ENCODE measurements at places on chromosomes 3 and 15.

DNA sequence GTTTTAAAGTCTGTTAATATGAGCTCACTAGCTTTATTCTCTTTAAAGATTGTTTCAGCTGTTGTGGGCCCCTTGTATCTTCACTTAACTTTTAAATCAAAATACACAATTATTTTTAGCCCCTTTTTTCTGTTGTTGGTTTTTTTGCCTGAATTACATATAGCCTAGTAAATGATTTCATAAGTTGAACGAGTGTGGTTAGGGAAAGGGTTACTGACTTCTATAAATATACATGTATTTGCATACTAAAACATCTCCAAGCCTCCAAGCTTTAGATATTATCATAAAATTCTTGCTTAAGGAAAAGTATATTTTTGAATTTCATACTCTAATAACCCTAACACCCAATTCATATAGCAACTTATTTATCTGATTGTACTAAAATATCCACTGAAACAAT is 73.2 kb upstream of the ARL6 start:
- no peak for DNase-seq

DNA sequence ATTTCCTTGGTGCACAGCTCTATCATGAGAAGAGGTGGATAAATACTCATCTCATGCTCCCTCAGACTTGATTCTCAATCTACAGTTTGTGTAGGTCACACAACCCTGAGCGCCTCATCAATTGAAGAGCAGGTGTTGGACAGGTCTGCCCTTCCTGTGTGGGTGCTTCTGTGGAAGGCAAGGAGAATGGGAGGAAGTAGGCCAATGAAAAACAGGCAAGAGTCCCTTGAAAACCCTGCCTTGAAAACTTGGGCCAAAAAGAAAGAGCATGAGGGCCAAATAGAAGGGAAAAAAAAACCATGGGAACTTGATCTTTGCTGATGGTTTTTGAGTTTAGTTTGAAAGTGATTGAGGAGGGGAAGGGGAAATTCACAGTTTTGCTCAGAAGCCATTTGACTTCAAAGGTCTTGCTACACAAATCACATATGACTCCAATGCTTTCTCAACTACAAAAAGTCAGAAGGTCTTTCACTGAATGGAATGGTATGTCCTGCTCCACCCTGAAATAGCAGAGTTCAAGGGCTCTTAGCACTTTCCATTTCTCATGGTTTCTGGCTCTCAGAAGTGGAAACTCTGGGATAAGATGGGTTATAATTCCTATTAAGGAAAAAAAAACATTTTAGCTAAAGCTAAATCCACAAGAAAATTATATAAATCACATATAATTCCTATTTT is 37.2 kb upstream of the TM4SF1 start:
- DNase-seq: no peak

GRCh38 chr3:147002721-147003120 is 397.6 kb upstream of the PLSCR5 start:
- no peak for DNase-seq

- DNase-seq: no peak
These were observed 235.0 kb downstream of the ULK4 start for GRCh38 chr3:41726891-41727290.

- no peak for DNase-seq
These were observed 18.5 kb downstream of the KBTBD8 start for GRCh38 chr3:67016522-67017080.

- peak; percentile 50 for DNase-seq
These were observed 106.5 kb upstream of the SLC4A7 start for GRCh38 chr3:27590437-27591298.

DNA sequence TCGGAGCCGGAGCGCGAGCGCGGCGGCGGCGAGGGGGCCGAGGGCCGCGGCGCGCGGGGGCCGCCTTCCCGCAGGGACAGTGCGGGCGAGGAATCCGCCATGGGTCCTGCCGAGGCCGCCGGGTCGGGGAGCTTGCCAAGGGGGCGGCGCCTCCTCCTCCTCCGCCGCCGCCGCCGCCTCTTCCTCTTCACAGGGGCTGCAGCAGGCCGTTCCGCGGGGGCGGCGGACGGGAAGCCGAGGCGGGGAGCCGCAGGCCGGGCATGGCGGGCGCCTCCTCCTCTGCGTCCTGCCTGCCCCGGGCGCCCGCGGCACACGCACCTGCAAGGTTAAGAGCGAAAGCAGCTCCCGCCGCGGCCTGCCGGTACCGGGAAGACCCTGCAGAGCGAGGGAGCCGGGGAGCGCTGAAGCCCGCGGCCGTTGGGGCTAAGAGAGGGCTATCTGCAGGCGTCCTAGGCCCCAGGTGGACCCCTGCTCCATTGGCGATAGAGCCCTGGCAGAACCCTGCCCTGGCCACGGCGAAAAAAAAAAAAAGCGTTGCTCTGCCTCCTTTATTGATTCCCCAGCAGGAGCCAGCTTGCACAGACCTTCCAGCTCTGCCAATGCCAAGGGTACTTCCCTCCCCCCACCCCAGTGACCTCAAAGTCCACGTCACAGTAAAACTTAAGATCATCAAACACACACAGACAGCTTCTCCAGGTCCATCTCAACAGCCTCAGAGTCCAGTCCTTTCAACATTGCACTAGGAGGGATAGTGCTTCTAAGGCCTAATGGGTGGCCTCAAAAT is at the start of gene LYSMD2:
TSS of gene LYSMD2 (minus strand) at position 134 of the 784 bp plus-strand sequence. CDS start at position 101, 33 bp downstream.
- DNase-seq: peak; percentile 77

DNA sequence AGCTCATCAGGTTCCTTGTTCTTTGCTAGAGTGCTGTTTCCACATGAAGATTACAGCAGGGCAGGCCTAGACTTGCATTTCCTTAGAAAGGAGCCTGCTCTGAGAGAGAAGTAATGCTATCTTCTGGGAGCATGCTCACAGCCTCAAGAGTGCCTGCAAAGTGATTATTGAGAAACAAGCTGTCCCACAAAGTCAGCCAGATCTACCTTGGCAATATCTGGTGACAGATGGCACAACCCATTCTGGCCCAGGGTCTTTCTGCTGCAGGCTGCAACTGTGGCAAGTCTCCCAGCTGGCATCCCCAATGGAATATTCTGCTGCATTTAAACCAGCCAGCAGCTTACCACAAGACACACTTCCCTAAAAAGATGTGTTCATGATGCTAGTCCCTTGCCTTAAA is 29.3 kb downstream of the MTMR10 start:
- DNase-seq: peak; percentile 32

GRCh38 chr15:81297147-81297572 is 26.8 kb downstream of the STARD5 start:
- DNase-seq: no peak

GRCh38 chr3:100455841-100456550 is 36.4 kb upstream of the TMEM45A start:
- no peak for DNase-seq

- DNase-seq: peak; percentile 91
These were observed 1.4 kb downstream of the FURIN start for GRCh38 chr15:90869601-90870353.

DNA sequence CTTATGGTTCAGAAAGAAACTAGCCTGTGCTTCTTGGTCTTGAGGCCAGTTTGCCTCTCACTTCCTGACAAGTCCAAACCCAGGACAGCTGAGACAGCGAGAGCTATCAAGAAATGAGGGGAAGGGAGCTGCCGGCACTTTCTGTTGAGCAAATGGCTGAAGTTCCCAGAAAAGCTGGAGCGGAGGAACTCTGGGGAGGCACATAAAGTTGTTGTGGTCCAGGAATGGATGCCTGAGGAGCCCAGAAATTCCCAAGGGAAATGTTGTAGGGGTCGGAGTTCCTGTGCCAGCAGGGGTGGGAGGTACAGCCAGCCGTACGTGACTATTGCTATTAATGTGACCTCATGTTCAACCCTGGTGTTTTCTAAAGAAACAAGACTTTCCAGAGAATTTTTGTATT is 98.8 kb upstream of the TNFAIP8L3 start:
- DNase-seq: no peak

DNA sequence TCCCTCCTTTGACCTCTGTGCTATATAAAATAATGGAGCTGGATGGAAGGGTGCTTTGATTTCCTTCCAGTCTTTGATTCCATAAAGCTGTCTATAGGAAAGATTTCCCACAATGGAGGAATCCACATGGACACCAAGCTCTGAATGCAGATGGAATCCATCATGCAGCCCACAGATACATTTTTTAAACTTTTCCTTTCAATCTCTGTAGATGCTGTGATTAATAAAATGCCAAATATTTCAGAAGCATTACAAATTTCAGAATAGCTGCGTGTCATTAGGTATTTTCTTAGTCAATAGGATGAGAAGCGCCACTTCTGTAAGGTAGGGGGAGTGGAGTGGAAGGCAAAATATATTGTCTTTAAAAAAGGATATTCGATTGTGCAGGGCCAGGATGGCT is 489.0 kb downstream of the NTRK3 start:
- DNase-seq: no peak

DNA sequence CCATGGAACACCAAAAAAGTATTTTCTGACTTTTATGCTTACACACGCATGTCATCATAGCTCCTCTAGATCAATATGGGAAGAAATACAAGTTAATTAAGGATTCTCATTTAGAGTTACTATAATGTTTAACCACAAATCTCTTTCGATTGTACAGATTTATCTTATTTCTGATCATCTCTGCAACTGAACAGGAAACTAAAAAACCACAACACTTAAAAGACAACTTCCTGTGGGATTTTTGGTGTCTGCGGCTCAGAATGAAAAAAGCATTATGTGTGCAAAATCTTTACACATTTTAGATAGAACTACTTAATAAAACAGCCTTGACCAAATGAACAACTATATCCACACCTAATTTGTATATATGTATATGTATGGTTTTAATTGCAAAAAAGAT is 3.0 kb upstream of the TJP1 start:
- DNase-seq: peak; percentile 73

DNA sequence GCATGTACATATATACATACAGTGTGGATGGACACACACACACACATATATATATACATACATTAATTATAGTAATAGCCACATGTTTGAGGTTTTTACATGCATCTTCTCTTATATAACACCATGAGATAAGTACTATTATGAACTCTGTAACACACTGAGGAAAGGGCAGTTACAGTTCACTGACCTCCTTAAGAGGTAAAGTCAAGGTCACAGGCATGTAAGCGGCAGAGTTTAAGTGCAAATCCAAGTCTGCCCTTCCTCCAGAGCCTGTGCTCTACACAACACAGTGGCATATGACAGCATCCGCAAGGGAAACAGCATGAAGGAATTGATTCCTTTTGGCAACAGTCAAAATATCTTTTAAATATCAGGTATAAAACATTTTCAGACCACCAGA is 26.4 kb downstream of the FHIT start:
- no peak for DNase-seq

DNA sequence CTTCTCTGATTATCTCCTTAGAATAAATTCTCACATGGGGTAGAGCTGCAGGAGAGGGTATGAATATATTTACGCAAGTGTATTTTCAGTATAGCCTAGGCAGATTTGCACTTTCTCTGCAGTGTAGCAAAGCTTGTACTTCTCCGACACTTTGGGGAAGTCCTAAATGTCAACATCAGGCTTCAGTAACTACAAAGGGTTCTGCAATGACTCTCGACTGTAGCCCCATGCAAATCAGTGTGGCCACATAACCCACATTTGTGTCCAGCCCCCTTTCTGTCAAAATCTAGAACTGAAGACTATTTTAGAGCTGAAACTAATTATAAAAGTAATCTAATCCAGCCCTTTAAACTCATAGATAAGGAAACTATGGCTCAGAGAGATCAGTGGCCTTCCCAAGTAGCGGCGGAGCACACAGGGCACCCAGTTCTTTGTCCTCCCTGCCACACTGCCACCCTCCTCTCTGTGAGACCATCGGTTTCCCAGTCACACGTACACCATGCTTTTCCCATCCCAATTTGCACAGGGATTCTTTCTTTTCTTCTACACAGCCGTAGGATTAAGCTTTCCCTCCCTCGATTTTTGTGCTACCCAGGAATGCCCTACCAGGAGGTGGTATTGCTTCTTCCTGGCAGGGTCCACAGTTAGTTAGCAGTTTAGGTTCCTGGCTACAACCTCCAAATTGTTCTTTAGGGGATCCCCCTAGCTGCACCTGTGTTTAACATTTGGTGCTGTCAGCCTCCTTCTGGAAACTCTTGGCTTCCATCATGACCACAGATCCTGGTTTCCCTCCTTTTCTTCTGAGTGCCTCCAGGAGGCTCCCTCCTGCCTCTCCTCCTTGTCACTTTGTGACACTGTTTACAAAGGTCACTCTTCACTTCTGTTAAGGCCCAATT is 22.9 kb downstream of the MRAS start:
- DNase-seq: no peak

- no peak for DNase-seq
These were observed 67.1 kb downstream of the AAGAB start for GRCh38 chr15:67187351-67187854.

GRCh38 chr3:28287046-28287445 is 45.6 kb downstream of the CMC1 start:
- DNase-seq: no peak

GRCh38 chr3:61618231-61618630 is 56.9 kb downstream of the PTPRG start:
- DNase-seq: no peak

GRCh38 chr3:61268644-61269043 is 17.4 kb upstream of the FHIT start:
- no peak for DNase-seq

GRCh38 chr3:141280690-141281089 is 49.1 kb downstream of the PXYLP1 start:
- DNase-seq: no peak

- DNase-seq: no peak
These were observed 135.3 kb downstream of the CHL1 start for GRCh38 chr3:331881-332280.

GRCh38 chr15:38690216-38690615 is 125.6 kb upstream of the RASGRP1 start:
- no peak for DNase-seq

DNA sequence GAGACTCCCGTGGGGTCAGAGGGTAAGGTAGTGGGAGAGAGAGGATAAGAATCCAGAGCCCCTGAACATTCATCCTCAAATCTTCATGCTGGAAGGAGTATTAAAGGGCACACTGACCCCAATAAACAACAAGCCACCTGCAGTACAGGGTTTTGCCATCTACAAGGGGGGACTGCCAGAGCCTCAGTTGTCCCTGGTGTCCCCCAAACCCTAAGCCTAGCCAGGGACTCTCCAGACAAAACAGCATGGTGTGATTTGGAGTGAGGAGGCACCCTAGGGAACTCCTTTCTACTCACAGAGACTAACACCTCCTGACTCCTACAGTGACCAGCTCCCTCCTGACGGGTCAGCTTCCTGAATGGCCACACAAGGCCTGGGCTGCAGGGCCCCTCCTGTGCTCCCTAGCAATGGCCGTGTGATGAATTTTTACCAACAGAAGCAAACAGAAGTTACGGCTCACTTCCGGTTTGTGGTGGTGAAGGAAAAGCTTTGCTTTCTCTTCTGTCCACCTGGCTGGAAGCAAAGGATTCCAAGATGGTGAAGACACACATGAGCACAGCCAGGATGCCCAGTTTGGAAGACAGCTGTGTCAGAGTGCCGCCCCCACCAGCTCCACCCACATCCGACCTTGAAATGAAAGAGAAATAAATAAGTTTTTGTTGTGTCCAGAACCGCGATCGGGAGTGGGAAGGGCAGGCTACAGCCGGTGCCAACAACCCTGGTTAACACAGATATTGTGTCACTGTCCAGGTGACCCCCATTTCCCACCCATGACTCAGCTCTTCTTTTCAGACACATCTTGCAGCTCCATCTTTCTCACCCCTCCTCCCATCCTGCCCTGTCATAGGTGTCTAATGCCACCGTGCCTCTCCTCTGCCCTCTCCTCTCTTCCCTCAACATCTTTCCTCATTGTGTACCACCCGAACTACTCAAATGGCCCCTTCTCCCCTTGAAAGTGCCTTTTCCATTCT is 69.6 kb upstream of the ATP13A3 start:
- no peak for DNase-seq

- no peak for DNase-seq
These were observed 5.6 kb downstream of the MYO1E start for GRCh38 chr15:59367022-59367451.

- DNase-seq: no peak
These were observed 139.1 kb upstream of the EIF1B start for GRCh38 chr3:40170395-40170794.

GRCh38 chr15:80816049-80816653 is 37.0 kb downstream of the CEMIP start:
- no peak for DNase-seq
